T47D (cell line): ENCODE measurements at places on chromosomes 1 and 21.

DNA sequence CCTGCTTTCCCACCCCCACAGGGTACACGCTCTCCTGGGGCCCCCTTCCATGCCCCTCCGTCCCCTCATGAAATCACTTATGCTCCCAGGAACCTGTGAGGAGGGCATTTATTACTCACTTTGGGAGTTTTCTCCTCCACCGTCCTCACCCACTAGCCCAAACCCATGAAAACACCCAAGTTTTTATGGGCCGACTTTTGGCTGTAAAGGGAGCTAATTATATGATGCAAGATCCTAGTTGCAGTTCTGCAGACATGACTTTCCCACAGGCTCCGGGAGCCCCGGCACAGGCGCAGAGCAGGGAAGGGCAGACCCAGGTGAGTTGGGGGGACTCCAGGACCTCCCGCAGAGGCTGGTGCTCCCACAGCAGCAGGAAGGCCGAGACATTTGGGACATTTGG, 29.7 kb downstream of the EPHA2 start:
- DNase-seq = no peak

DNA sequence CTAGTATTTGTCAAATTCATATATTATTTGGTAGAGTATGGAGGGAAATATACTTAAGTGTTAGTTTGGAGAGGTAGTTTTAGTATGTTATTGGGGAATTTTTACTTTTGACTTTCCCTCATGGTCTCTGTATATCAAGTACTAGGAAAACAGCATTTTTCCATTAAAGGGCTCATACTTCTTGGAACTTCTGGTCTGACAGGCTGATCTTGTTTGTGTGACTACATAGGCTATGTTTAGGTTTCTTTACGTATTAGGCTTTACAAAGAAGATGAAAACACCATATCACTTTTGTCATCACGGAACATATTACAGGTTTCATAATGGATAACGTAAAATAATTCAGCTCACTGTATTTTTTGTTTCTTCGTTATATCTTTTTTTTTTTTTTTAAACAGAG, 30.8 kb downstream of the POU2F1 start:
- no peak for DNase-seq

GRCh38 chr1:58879464-58879863, 95.6 kb upstream of the JUN start:
- no peak for DNase-seq

DNA sequence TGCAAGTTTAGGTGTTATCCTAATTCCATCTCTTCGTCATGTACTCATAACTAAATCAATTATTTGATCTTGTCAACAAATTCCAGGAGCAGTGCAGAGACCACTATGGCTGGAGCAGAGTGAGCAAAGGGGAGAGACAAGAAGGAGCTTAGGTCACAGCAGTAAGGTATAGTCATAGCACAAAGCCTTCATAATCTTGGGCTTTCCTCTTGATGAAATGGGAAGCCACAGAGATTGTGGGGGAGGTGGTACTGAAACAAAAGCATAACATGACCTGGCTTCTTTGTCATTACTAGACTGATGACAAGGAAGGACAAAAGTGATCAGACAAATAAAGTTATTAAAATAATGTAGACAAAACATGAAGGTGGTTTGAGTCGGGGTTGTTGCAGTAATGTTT, 60.1 kb upstream of the PTGS2 start:
- no peak for DNase-seq

DNA sequence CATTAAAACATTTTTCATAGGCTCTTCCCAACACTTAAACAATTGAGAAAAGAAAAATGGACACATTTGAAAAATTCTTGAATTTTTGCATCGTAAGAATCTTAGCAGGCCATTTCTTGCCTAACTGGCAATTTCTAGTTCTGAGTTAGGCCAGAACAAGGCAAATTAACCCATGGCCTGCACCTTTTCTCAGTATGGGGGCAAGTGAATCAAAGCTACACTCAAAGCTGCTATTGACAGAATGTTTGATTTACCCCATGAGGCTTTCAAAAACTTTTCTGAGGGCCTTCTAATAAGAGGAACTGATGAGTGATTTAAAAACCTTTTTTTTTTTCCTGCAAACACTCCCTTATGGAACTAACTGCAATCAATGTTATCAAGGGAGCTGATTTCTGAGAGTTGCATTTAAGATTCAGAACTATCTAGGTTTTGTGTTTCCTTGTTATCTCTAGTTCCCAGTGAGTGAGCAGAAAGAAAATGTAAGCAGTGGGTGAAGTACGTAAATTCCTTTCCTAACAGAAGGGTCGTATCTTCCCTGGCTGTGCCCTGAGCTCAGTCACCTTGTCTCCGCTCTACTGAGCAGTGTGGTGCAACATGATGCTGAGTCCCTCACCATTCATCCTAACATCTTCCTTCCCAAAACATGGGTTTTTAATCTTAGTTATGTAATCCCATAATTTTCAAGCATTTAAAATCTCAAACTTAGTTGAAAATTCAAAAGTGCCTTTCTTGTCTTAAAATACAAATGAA, 353.7 kb downstream of the DPYD start:
- no peak for DNase-seq

- peak; percentile 63 for DNase-seq
These were observed 10.1 kb downstream of the HECTD3 start for GRCh38 chr1:45001011-45001481.

DNA sequence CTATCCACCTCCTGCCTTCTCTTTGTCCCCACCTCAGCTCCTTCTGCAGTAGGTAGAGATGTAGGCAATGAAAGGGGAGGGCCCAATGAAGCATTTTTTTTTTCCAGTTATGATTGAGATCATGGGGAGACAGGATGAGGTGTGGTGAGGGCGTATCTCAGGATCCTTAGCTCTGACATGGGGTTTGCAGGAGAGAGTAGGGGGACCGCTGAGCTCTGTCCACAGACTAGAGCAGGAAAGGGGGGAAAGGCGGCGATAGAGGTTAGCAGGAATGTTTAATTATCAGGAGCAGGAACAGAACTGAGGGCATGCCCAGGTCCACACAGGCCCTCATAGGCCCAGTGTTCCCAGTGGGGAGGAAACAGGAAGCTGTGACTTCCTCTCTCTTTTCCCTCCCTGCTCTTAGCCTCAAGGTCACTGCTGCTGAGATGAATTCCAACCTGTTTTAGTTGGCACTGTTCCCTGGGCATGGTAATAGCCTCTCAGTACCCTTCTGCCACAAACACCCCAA, 901 bp upstream of the RXFP4 start:
- no peak for DNase-seq

DNA sequence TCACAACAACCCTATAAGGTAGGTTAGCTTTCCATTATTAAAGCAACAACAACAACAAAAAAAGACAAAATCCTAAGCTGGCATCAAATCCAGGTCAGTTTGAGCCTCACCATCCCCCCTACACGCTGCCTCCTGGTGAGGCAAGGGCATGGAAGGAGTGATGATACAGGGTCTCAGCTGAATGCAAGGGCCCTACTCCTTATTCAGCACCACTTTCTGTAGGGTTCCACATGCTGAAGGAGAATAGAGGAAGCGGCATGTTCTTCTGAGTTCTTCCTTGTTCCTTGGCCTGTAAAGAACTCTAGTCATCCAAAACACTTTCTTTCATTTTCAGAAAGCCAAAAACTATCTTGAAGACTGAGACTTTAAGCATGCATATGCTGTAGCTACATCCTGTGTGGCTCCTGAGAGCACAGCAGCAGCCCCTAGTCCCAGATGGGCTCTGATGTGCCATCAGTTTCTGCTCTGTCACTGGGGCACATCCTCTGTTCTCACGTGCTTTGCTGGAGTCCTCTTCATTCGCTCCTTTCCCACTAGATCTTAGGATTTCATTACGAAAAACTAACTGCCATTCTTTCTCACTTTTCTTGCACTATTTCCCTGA, 6.2 kb downstream of the ILDR2 start:
- DNase-seq = no peak

DNA sequence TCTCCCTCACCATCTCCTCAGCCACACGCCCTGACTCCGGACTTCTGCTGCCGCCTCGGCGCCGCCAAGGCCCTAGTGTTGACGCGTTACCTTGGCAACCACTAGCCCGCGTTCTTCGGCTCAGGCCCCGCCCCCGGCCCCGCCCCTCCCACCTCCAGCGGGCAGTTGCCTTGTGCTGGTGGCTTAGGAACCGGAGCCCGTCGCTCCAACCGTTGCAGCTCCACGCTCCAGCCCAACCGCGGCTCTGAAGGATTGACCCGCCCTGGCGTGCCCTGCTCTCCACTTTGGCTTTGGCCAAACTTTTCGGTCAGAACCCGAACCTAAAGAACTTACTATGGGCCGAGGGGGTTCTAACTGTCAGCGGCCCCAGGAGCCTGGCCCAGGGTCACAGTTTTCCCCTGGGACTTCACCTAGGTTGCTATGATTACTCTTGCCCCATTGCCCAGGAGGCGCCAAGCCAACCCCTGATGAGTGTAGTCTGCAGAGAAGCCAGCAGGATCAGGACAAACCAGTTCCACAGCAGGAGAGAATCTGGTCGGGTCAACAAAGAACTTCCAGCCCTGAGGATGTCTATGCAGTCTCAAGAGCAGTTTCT, at the start of gene CFAP45:
Gene CFAP45 (minus strand): TSS at position 80 of the 595 bp plus-strand sequence. CDS start 67 bp downstream, at position 13.
- peak; percentile 96 for DNase-seq

DNA sequence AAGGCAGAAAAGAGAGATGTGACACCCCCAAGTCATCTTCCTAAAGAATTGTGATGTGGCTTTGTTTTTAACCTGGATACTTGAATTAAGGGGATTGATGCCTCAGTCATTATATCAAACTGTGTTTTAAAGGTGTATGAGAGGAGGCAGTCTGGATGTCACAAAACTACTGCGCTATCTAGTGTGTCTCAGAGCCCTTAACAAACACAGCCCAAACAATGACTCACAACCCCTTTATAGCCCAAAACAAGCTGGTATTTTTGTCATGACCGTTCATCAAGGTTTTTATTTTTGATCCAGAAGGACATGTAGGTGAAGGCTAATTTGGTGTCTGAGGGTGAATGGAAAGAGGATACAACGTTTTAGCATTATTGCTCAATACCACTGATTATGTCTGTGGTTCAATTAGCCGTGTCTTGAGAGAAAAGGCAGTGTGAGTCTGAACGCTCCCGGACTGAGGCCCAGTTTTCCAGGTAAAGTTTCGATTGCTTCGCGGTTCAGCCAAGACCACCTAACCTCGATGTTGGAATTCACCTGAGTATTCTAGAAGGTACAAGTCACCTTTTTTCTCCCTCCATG, 71.6 kb downstream of the SGIP1 start:
- no peak for DNase-seq

- DNase-seq = no peak
These were observed 15.8 kb downstream of the TMCC2 start for GRCh38 chr1:205243350-205244191.

GRCh38 chr1:226653311-226653921, 85.7 kb downstream of the ITPKB start:
- DNase-seq = no peak

DNA sequence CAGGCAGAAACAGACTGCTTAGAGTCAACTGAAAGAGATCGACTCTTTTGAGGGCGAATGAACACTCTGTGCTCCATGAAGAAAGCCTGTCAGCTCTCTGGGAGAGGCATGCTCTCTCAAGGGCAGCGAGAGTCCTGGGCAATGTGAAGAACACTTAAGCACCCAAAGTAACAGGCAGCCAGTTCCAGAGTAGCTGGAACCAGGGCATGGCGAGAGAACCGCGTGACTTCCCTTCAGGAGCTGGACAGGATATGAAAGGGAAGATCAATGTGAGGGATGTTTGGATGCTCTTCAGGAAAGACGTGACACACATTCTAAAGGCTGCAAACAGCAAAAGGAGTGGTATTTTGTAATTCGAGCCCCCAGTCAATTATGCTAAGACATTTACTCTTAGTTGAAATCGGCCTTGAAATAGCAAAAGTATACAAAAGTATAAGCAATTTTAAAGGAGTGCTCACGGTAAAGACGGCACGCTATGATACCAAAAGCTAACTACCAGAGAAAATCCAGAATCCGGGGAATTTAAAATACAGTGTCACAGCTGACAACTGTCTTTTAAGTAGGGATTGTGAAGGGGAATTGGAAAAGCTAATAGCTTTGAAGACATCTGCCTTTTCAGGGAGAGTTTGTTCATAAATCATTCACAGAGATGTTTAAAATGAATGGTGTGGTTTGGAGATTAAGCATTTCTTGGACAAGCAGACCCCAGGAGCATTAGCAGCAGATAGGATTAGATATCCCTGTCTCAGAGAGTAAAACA, 20.8 kb downstream of the ADAMTS5 start:
- peak; percentile 25 for DNase-seq

DNA sequence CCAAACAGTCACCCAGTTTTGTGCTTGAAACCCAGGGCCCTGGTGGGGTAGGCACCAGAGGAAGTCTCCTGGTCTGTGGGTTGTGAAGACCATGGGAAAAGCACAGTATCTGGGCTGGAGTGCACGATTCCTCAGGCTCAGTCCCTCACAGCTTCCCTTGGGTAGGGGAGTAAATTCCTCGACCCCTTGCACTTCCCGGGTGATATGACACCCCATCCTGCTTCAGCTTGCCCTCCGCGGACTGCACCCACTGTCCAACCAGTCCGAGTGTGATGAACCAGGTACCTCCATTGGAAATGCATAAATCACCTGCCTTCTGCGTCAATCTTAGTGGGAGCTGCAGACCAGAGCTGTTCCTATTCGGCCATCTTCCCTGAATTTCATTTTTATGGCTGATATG, 133.9 kb upstream of the KCTD3 start:
- DNase-seq = no peak

DNA sequence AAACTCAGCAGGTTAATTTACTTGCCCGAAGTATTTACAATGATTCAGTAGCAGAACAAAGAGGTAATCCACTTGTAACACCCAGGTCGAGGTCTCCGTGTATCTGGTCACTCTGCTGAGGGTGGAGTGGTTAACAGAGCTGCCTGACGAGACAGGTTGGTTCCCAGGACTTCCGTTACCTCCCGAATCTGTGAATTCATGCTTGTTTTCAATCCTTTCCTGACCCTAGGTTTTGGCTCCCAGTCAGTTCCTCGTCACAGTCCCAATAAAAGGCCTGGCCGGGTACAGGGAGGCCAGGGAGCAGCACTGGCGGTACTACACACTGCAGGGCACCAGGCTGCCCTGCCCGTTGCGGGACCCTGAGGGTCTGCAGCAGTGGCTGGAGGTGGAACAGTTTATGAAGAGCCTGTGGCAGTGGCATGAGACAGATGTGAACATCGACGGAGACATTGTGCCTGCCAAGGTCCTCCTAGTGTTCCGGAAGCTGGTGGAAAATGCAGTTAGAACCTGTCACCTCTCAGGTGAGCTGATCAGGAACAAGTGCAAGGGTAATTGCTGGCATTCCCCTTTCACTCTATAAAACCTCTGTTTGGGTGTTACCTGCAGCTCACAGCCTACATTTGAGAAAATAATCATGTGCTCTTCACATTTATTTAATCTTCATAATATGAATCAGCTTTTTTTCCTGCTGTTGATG, 12.8 kb downstream of the MAB21L3 start:
- DNase-seq = no peak

- no peak for DNase-seq
These were observed 348.7 kb downstream of the HLX start for GRCh38 chr1:221227872-221228337.
